ENCODE measurements at places on chromosomes 7 and 10. TPM values are rescaled to one million over a fixed set of nuclear protein-coding genes. Genes with fewer than 3 reads are reported as not detected.

GRCh38 chr10:133082685-133083421 lies 4.9 kb upstream of the ADGRA1 start:
- H3K4me3 ChIP-seq, result no peak overlapping the region
- H3K36me3 ChIP-seq, result no peaks in the 10 kb centered on the region
- no peak overlapping the region for H3K27ac ChIP-seq
- H3K27me3 ChIP-seq, result no peaks in the 10 kb centered on the region
- no peaks in the 10 kb centered on the region for H3K4me1 ChIP-seq

- no peaks in the 10 kb centered on the region for H3K36me3 ChIP-seq
- H3K4me1 ChIP-seq, result peaks cover 6% of the 10 kb centered on the region
- H3K27me3 ChIP-seq, result no peaks in the 10 kb centered on the region
- H3K27ac ChIP-seq, result no peak overlapping the region
These were observed 50.5 kb downstream of the TMEM209 start for GRCh38 chr7:130154501-130155317.

Gene TDRD1
- total RNA-seq, result 0.16 TPM

Gene TAF6
- total RNA-seq, result 75.7 TPM

Gene SPOCK2
- total RNA-seq, result 69.2 TPM

- no peak for DNase-seq
- H3K27me3 ChIP-seq, result no peaks in the 10 kb centered on the region
- no peaks in the 10 kb centered on the region for H3K4me1 ChIP-seq
- no peak overlapping the region for H3K27ac ChIP-seq
These were observed 168.2 kb downstream of the TNS3 start for GRCh38 chr7:47413526-47414341.

Gene TRIM50
- total RNA-seq, result not detected

DNA sequence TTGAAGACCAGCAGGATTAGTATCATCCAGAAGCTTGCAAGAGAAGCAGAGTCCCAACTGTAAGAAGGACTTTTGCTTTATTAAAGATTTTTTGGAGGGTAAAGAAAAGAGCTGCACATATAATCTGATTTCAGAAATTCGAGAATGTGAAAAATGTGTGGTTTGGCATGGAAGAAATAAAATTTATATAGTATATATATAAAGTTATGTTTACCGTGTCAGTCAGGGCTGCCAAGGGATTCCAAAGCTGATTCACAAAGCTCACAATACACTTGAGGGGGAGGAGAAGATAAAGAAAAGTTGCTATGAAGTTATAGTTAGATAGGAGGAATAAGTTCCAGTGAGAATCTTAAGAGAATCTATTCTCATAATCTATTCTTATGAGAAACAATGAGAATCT lies 231.8 kb upstream of the CACNA2D1 start:
- H3K4me3 ChIP-seq, result no peak overlapping the region
- H3K4me1 ChIP-seq, result peaks cover 23% of the 10 kb centered on the region
- DNase-seq, result no peak
- no peak overlapping the region for H3K27ac ChIP-seq

DNA sequence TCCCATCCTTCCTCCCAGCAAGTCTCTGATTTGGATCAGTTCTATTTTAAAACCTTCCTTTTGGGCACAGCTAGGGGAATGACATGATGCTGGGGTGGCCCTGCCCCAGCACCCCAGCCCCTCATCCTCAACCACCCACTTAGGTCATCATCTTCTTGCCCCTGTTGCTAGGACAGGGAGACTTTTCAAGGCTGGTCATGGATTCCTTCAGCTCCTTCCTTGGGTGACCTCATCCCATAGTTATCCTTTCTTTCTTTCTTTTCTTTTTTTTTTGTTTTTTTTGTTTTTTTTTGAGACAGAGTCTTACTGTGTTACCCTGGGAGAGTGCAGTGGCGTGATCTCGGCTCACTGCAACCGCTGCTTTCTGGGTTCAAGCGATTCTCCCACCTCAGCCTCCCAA lies 127.2 kb downstream of the WDFY4 start:
- H3K27me3 ChIP-seq, result no peaks in the 10 kb centered on the region
- no peak for DNase-seq
- H3K4me3 ChIP-seq, result no peak overlapping the region

Gene SKIDA1
- total RNA-seq, result 0.24 TPM

GRCh38 chr10:26318672-26319071 lies 102.1 kb downstream of the GAD2 start:
- no peaks in the 10 kb centered on the region for H3K4me1 ChIP-seq
- H3K27ac ChIP-seq, result no peak overlapping the region
- no peaks in the 10 kb centered on the region for H3K27me3 ChIP-seq
